ENCODE measurements at places on chromosomes 13 and 19.
A peak's percentile ranks its signal among the peaks of the same experiment; 100 is the strongest.

GRCh38 chr13:105345730-105346129 lies 1189.7 kb downstream of the EFNB2 start:
- DNase-seq, result no peak

GRCh38 chr19:18999896-19000620 lies 33.3 kb downstream of the SUGP2 start:
- DNase-seq, result no peak

GRCh38 chr19:28980236-28980868 lies 232.6 kb downstream of the UQCRFS1 start:
- no peak for DNase-seq

DNA sequence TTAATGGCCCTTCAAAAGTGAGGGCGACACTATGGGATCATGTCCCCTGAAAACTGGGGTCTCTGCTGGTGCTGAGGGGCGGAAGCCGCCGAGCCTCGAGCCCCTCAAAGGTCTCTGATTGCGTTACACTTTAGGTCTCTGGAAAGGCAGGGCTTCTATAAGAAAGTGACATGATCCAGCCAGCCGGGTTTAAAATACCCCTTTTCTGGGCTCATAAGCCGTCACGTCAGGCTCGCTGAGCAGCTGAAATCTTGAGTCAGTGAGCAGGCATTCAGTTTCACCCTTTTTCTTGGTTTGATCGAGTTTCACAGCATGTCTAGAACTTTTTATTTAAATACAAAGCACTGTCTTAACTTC lies 600 bp upstream of the HMGB1 start:
- DNase-seq, result peak; percentile 29

GRCh38 chr19:55386493-55386971 lies 800 bp downstream of the RPL28 start:
- no peak for DNase-seq

DNA sequence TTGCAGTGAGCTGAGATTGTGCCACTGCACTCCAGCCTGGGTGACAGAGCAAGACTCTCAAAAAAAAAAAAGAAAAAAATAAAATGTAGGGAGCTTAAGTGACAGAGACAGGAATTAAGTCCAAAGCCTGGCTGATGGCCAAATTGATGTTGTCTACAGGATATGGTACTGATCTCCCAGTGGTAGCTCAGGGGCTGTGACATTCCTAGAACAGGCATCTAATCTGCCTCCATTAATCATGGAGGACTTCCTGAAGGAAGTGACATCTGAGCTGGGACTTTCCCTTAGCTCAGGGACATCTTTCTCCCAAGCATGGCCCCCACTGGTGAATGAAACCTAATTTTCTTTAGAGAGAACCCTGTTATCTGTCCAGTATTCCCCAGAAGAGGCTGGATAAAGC lies 11.4 kb upstream of the EDDM13 start:
- no peak for DNase-seq

DNA sequence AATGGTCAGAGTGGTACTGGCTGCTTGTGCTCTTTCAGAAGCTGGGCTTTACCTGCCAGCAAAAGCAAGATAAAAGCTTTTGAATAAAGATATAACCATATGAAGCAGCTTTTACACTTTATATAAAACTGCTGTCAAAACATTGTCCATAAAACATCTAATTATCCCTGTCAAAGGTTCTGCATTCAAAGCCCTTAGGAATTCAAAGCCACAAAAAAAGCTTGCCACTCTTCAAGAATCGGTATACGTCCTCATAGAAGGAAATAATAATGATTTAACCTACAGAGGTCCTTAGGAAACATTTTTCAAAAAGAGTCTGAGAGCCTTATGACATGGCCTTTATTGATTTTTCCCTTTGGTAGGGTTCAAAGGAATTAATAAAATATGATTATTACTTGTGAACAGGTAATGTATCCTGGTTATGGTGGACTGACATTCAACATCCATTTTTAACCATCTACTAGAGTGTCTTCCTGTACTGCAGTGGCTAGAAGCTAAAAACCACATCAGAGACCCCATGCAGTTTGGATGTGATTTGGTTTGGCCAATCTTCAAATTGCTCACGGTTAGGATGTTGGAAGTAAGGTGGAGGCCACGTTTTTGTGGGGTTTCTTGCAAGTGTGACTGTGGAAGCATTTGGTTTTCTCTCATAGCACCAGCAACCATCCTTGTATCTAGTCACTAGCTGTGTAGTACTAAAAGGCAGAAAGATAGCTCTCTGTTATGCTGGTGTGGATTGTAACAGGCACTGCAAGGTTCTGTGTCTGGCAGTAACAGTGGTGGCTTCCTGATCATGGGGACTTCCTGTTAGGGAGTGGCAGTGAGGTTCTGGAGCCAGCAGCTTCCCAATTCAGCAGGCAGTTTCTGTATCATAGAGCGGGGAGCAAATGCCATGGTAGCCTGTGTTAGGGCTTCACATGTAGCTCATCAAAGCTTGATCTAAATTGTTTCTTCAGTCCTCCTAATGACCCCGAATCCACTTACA lies 441.5 kb downstream of the DIAPH3 start:
- DNase-seq, result no peak

DNA sequence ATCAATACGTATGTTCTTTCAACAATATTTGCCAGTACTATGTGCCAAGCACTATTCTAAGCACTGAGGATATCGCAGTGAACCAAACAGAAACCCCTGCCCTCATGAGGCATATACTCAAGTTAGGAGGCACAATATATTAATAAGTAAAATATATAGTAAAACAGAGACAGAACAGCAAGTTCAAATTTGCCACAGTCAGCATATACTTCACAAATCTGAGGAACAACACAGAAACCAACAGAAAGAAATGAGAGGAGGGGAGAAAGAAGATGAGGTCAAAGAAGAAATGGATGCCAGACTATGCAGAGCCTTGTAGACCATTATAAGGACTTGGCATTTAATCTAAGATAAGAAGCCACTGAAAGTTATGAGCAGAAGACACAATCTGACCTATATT lies 59.9 kb downstream of the KATNAL1 start:
- DNase-seq, result no peak

- no peak for DNase-seq
These were observed 710.3 kb upstream of the SLITRK5 start for GRCh38 chr13:86960876-86961275.

DNA sequence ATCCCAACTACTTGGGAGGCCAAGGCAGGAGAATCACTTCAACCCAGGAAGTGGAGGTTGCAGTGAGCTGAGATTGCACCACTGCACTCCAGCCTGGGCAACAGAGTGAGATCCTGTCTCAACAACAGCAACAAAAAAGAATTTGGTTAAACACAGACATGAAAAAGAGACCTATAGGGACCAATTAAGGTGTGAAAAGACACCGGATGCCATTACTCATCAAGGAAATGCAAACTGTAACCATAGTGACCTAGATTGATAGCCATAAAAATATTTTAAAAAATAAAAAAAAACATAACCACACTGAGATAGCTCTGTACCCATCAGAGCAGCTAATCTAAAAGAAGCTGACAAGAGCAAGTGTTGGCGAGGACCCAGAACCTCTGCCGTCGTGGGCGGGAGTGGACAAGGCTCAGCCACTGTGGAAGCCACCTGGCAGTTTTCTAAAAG lies 37.1 kb upstream of the ISYNA1 start:
- no peak for DNase-seq

GRCh38 chr19:33449799-33450198 lies 71.8 kb downstream of the PEPD start:
- no peak for DNase-seq

GRCh38 chr19:18931316-18932162 lies 9.5 kb downstream of the HOMER3 start:
- DNase-seq, result no peak

- DNase-seq, result no peak
These were observed 192.1 kb upstream of the TSC22D1 start for GRCh38 chr13:44768239-44768638.

- no peak for DNase-seq
These were observed 24.2 kb upstream of the SLC46A3 start for GRCh38 chr13:28743020-28743419.

DNA sequence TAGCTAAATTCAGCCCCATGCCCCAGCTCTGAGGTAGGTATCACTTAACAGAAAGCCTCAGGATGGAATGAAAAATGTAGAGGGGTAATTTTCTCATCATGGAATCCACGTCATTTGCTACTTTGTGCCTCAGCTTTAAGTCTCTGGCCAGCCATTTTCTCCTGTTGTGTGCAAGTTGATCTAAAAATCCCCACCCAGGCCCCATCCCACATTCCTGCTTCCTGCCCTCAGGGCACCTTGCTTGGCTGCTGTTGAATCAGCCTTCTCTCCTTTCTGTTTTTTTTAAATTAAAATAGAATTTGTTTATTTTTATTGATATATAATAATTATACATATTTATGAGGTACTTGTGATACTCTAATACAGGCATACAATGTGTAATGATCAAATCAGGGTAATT lies 179.9 kb upstream of the TSHZ3 start:
- no peak for DNase-seq

DNA sequence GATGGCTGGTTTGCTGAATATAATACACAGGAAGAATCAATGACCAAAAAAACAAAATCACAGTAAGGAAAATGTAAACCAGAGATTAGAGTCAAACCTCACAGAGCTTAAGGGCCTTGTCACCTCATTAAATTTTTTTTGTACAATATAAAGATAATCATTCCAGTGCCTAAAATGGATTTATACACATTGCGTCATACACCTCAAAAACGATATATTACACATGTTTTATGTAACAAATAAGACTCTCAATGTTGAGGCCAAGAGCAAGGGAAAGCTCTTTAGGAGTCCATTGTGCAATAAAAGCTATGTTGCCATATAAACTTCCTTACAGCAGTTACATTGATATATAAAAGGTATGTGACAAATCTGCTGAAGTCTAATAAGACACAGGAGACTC lies 856.7 kb upstream of the SLITRK1 start:
- DNase-seq, result no peak

DNA sequence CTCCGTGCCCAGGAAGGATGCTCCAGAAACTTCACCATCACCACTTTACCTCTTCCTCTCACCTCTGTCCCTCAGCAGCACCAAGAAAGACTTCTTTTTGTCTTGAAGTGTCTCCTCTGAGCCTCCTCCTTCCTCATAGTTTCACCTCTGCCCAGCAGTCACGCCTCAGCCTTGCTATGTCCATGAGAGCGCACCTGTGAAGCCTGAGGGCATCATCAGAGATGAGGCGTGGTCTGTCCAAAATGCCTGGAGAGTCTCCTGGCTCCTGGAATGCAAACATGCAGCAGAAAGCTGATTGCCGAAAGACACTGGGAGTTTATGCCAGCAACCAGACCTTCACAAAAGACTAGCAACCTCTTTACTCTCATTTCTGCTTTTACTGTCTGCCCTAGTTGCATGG lies 336.6 kb downstream of the TEX29 start:
- DNase-seq, result no peak

DNA sequence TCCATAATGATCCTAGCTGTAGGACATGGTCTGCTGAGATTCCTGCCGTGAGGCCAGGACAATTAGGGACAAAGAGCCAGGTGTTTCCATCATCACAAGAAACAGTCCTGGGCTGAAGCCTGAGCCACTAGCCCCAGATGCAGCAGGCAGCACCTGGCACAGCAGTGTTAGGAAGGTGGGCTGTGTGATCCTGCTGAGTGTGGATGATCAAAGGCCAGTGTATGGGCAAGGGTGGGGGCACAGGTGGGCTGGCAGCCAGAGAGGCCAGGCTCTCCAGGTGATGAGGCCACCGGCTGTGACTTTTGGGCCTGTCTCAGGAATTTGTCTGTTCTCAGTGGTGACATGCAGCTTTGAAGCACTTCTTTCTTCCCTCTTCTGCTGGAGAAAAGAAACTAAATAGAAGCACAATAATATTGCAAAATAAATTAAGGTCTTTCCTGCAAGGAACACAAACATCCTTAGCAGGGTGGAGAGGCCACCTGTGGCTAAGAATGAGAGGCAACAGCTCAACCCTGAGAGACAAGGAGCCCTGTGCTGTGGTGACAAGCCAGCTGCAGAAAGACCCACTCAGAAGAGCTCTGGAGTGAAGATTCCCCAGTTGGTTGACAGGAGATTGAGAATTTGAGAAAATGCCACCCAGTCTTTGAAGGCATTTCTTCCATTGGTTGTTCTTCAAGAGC lies 127.6 kb downstream of the KATNAL1 start:
- no peak for DNase-seq

DNA sequence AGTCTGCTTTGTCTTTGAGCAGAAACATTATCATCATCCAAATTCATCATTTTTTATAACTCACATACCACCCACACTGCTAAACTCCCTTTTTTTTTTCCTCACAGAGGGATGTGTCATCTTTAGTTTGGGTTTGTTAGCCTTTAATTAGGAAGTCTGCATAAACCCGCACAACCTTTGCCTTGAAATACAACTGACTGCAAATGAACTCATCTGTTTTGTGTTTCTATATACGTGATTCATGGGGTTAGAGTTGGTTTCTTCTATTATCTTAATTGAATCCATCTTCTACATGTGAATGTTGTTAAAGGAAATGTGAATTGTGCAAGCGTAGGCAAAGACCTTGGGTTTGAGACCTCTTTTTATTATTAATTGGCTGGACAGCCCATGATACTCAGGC lies 102.7 kb downstream of the SLAIN1 start:
- no peak for DNase-seq

DNA sequence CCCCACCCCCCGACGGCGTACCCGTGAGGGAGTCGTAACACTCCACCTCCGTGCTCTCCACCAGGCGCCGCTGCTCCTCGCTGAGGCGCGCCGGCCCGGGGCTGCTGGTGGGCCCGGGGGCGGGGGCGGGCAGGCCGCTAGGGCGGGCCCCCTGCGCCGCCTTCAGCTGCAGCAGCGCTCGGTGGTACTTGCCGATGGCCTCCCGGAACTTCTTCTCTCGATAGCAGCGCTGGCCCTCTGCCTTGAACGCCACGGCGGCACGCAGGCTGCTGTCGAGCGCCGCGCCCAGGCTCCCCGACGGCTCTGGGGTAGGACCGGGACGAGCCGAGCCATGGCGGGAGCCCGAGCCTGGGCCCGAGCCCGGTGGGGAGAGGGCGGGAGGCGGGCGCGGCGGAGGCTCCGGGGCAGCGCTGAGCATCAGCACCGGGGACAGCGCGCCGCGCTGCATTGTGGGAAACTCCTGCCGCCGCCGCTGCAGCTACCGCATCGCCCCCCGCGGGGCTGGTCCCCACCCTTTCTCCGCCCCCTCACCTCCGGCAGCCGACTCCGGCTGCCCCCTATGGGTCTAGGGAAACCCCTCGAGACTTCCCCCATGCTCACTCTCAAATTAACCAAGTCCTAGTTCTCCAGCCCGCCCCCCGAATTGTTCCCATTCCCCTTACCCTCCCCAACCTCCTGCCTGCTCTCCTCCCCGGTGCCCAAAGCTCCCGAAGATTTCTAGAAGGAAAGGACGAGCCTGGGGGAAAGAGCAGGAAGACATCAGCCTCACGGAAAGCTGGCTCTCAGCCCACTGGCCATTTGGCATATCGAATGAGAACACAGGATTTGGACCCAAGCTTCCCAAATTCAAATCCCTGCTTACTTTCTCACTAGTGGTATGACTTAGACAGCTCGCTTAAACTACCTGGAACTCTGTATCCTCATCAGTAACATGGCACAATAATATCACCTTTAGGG lies at the start of gene TTC9B:
TTC9B (minus strand) TSS at position 451 of the 957 bp plus-strand sequence; CDS start at position 448, 3 bp downstream.
- DNase-seq, result no peak

GRCh38 chr13:58340895-58341294 lies 709.4 kb downstream of the PCDH17 start:
- DNase-seq, result no peak

- DNase-seq, result no peak
These were observed 39.3 kb downstream of the CEBPG start for GRCh38 chr19:33412601-33413425.

GRCh38 chr13:47112205-47112902 lies 215.5 kb upstream of the HTR2A start:
- DNase-seq, result no peak

Data from SHP77 (cell line).